Endothelial cell of umbilical vein (primary cell): ENCODE measurements at places on chromosomes 2 and 18. TPM values are rescaled to one million over a fixed set of nuclear protein-coding genes. Genes with fewer than 3 reads are reported as not detected.
A peak's percentile ranks its signal among the peaks of the same experiment; 100 is the strongest.

- H3K36me3 ChIP-seq, result no peaks in the 10 kb centered on the region
- DNase-seq, result peak; percentile 12
- no peaks in the 10 kb centered on the region for H3K27me3 ChIP-seq
- H3K27ac ChIP-seq, result no peak overlapping the region
Observed at GRCh38 chr18:34494359-34494696, 215.8 kb upstream of the DTNA start.

- H3K27ac ChIP-seq, result no peak overlapping the region
- no peaks in the 10 kb centered on the region for H3K27me3 ChIP-seq
- peaks cover 4% of the 10 kb centered on the region for H3K4me1 ChIP-seq
- DNase-seq, result no peak
- no peaks in the 10 kb centered on the region for H3K36me3 ChIP-seq
Observed at GRCh38 chr2:205128726-205129125, 553.6 kb upstream of the NRP2 start.

- no peak overlapping the region for H3K27ac ChIP-seq
- H3K4me1 ChIP-seq, result no peaks in the 10 kb centered on the region
- H3K4me3 ChIP-seq, result no peak overlapping the region
- H3K36me3 ChIP-seq, result no peaks in the 10 kb centered on the region
- H3K27me3 ChIP-seq, result no peaks in the 10 kb centered on the region
Observed at GRCh38 chr18:31207391-31207790, 44.7 kb upstream of the DSC1 start.

PDE1A gene
- polyA plus RNA-seq, result 0.40 and 0.43 TPM in 2 replicates

SKOR2 gene
- polyA plus RNA-seq, result not detected in 2 replicates
